CD4-positive, alpha-beta memory T cell (primary cell): ENCODE measurements at places on chromosomes 16 and 17.

GRCh38 chr16:49850558-49851467 lies 5.1 kb downstream of the ZNF423 start:
- H3K27ac ChIP-seq, result no peak overlapping the region
- H3K4me1 ChIP-seq, result peaks cover 4% of the 10 kb centered on the region
- no peak for DNase-seq
- H3K27me3 ChIP-seq, result peaks cover 22% of the 10 kb centered on the region

GRCh38 chr17:19410875-19411620 lies at the start of gene RNF112:
Gene RNF112 (plus strand): TSS chr17:19411232. CDS start chr17:19411409, 177 bp downstream.
- H3K27me3 ChIP-seq, result no peaks in the 10 kb centered on the region
- H3K27ac ChIP-seq, result no peak within 1 kb of the TSS
- H3K4me1 ChIP-seq, result no peaks in the 10 kb centered on the region
- no peak for DNase-seq
- no peak within 1 kb of the TSS for H3K4me3 ChIP-seq

DNA sequence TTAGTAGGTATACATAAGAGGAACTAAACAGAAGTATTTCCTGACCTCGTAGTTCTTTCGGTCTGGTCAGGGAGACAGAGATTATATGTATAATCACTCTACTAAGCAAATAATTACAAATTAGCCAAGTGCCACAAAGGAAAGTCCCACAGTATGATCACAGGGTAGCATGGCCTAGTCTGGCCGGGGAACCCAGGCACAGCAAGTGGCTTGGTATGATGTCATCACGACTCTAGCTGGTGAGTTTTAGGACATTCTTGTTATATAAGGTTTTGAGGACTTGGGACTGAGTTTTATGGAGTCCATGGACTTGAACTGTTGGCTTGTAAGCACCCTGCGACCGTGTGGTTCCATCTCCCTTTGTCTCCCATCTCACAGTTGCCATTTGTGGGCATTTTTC lies 316.5 kb upstream of the ZFHX3 start:
- no peaks in the 10 kb centered on the region for H3K36me3 ChIP-seq
- H3K4me1 ChIP-seq, result no peaks in the 10 kb centered on the region
- H3K27me3 ChIP-seq, result no peaks in the 10 kb centered on the region
- no peak overlapping the region for H3K27ac ChIP-seq

- H3K27me3 ChIP-seq, result peaks cover 7% of the 10 kb centered on the region
- H3K4me3 ChIP-seq, result no peak overlapping the region
- H3K4me1 ChIP-seq, result no peaks in the 10 kb centered on the region
- H3K27ac ChIP-seq, result no peak overlapping the region
- H3K36me3 ChIP-seq, result no peaks in the 10 kb centered on the region
These were observed 149.5 kb downstream of the TRIM37 start for GRCh38 chr17:58956997-58957724.

DNA sequence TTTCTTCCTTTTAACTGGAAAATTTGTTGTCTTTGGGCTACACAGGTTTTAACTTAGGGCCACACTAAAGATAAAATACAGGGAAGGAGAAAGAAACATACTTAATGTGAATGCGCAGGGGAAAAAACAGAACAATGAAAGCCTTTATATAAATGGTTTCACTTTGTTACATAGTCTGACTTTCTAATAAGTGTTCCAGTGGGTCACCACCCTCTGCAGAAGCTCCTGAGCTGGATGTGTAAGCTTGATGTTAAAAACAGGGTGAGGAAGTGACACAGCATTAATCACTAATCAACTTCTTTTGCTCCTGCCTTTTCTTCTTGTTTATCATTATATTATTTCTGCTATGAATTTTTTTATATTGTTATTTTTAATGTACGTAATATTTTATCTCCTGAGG lies 445.6 kb upstream of the CA10 start:
- H3K27me3 ChIP-seq, result no peaks in the 10 kb centered on the region
- H3K36me3 ChIP-seq, result no peaks in the 10 kb centered on the region
- no peaks in the 10 kb centered on the region for H3K4me1 ChIP-seq
- H3K4me3 ChIP-seq, result no peak overlapping the region

DNA sequence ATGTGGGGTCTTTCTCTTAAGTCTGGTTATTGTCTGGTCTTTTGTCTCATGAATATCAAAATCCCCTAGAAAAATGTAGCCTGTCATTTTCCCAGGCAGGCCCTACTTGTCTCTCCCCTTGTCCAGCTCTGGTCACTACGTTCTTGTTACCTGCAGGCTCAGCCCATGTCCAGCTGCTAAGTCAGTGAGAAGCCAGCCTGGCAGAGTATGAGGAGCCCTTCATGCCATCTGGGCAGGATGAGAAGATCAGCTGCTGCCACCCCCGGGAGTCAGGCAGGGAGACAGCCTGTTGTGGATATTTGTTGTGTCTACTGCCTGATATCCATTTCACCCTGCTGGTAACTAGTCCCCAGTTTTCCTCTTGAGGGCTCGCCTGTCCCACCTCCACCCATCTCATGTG lies 88.9 kb downstream of the ASIC2 start:
- no peak overlapping the region for H3K27ac ChIP-seq
- H3K4me1 ChIP-seq, result no peaks in the 10 kb centered on the region
- DNase-seq, result no peak
- no peaks in the 10 kb centered on the region for H3K27me3 ChIP-seq

- no peak overlapping the region for H3K4me3 ChIP-seq
- DNase-seq, result no peak
- no peaks in the 10 kb centered on the region for H3K27me3 ChIP-seq
- no peaks in the 10 kb centered on the region for H3K36me3 ChIP-seq
- H3K4me1 ChIP-seq, result no peaks in the 10 kb centered on the region
These were observed 37.1 kb upstream of the DOC2B start for GRCh38 chr17:218432-219110.

DNA sequence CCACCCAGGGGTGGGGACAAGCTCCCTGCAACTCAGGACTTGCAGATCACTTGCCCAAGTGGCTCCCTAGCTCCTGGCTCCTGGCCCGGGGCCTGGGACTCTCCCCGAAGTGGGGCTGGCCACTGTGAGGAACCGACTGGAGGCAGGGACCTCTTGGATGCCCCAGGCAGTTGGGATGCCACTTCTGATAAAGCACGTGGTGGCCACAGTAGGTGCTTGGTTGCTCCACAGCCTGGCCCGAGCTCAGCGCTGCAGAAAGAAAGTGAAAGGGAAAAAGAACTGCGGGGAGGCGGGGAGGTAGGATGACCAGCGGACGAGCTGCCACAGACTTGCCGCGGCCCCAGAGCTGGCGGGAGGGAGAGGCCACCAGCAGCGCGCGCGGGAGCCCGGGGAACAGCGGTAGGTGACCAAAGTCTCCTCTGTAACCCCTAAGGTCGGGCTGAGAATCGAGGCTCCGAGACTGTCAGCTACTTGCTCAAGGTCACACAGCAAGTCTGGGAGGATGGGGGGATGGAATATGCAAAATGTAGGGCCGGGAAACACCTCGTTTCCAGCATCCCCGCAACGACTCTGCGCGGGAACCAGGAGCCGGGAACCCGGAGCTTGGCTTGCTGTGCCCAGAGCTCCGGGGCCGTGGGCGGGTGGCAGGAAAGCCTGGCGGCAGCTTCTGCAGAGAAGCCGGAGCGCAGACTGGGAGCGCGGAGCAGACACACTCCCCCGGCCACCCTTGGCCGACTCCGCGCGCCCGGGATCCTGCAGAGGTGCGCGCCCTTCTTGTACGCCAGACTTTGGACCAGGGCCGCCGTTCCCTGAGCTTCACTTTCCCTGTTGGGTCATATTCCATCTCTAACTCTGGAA lies 1.9 kb downstream of the CIITA start:
- H3K36me3 ChIP-seq, result no peaks in the 10 kb centered on the region
- DNase-seq, result no peak
- H3K4me1 ChIP-seq, result peaks cover 49% of the 10 kb centered on the region
- peak overlapping the region; percentile 49 for H3K4me3 ChIP-seq
- H3K27ac ChIP-seq, result peak overlapping the region; percentile 16

- H3K27me3 ChIP-seq, result peaks cover 5% of the 10 kb centered on the region
- no peak overlapping the region for H3K27ac ChIP-seq
- H3K4me1 ChIP-seq, result no peaks in the 10 kb centered on the region
- DNase-seq, result no peak
These were observed 59.5 kb downstream of the USP22 start for GRCh38 chr17:20983359-20983637.
